ENCODE measurements at places on chromosomes 13 and 19.
A peak's percentile ranks its signal among the peaks of the same experiment; 100 is the strongest.

- peak; percentile 62 for DNase-seq
These were observed 9.1 kb upstream of the LILRB5 start for GRCh38 chr19:54266133-54266532.

GRCh38 chr13:30905932-30906383 is at the start of gene MEDAG:
TSS of gene MEDAG (plus strand) at chr13:30906271. CDS start at chr13:30906516, 245 bp downstream.
- DNase-seq: no peak

- DNase-seq: no peak
These were observed 527 bp downstream of the PODNL1 start for GRCh38 chr19:13937479-13938300.

DNA sequence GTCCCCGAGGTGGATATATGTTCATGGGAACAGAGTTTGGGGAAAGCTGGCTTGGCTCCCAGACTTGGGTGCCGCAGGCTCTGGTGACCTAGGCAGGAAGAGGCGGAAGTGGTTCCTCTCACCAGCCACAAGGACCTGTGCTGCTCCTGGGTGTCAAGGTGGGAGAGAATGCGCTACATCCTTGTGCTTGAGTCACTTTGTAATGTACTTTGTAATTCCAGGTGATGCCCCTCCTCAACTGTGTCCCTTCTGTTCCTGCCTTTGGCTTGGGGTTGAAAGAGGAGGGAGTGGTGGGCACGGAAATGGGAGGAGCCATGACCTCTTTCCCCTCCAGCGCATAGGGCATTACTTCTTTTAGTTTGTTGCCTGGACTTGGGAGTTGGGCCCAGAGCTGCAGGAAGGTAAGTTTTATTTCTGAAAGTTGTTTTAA is 10.9 kb downstream of the GARRE1 start:
- no peak for DNase-seq

GRCh38 chr13:48448959-48449614 is 36.2 kb upstream of the LPAR6 start:
- DNase-seq: no peak

DNA sequence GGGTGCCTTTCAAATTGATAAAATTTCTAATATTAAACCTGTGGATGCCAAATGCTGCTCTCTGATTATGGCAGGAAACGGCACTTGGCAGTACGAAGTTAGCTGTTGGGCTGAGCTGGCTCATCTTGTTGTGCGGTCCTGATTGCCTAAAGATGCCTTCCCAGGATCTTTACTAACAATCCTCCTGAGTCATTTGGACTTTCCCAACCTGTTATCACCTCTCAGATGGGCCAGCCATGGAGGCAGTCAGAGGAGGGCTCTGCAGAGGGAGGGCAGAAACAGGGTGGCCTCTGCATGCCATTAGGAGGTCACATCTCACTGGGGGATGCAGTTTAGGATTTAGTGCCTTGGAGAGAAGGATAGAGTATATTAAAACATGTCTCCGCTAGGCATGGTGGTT is 27.3 kb downstream of the ALOX5AP start:
- DNase-seq: no peak

GRCh38 chr19:4246767-4247593 is at the start of gene YJU2:
TSS of gene YJU2 (plus strand) at chr19:4247080. CDS start at chr19:4247147, 67 bp downstream.
- peak; percentile 99 for DNase-seq

DNA sequence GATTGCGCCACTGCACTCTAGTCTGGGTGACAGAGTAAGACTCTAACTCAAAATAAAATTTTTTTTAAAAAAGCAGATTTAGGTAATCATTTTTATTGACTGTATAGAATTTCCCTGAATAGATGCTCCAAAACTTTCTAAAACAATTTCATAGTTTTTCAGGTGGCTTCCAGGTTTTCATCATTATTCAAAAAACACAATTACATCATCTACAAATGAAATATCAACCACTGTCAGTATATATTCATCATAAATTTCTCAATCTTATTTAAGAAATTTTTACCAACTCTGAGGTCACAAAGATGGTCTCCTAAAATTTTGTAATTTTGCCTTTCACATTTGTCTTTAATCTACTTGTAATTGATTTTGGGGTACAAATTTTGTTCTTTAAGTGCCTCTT is 48.1 kb downstream of the ZC3H13 start:
- no peak for DNase-seq

DNA sequence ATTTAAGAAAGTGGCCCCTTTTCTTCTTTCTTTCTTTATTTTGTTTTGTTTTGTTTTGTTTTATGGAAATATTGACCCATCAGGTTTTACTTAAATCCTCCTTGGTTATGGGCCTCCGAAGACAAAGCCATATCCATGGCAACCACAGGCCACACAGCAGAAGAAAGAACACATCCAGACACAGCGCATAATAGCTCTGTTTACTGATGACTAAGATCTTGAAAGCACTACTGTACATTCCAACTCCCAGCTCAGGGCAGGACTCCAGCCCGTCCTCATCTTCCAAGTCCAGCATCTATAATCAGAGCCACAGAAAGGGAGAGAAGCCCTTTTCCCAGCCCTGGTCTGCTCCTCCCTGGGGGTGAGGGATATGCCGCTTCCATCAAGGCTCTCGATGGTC is 84.3 kb downstream of the NUFIP1 start:
- no peak for DNase-seq

DNA sequence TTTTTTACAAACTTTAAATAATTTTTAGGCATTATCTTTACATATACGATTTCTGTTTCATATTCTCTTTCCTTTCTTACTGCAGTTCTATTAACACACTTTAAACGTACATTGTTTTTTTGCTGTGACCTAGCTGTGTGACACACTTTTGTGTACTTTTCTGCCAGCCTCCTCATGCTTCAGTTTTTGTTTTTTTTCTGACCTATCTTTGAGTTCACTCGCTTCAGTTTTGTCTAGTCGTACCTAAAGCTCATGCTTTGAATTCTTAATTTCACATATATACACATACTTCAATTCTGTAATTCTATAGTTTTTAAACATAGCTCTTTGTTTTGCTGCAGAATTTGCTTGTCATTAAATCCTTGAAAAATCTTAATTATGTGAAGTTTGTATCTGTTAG is 150.4 kb downstream of the PDS5B start:
- DNase-seq: no peak

GRCh38 chr19:54094426-54095000 is 6.1 kb downstream of the OSCAR start:
- DNase-seq: no peak

DNA sequence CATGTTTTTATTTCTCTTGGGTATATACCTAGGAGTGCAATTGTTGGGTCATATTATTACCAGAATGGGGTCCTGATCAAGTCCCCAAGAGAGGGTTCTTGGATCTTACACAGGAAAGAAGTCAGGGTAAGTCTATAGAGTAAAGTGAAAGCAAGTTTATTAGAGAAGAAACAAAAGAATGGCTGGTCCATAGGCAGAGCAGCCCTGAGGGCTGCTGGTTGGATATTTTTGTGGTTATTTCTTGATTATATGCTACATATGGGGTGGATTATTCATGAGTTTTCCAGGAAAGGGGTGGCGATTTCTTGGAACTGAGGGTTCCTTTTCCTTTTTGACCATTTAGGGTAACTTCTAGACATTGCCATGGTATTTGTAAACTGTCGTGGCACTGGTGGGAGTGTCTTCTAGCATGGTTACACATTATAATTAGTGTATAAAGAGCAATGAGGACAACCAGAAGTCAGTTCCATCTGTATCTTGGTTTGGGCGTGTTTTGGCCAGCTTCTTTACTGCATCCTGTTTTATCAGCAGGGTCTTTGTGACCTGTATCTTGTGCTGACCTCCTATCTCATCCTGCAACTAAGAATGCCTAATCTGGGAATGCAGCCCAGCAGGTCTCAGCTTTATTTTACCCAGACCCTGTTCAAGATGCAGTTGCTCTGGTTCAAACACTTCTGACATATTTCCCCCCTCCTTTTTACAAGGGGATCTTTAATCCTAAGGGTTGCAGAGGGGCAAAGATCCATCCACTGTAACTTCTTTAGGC is 41.1 kb downstream of the CEACAM1 start:
- DNase-seq: no peak

DNA sequence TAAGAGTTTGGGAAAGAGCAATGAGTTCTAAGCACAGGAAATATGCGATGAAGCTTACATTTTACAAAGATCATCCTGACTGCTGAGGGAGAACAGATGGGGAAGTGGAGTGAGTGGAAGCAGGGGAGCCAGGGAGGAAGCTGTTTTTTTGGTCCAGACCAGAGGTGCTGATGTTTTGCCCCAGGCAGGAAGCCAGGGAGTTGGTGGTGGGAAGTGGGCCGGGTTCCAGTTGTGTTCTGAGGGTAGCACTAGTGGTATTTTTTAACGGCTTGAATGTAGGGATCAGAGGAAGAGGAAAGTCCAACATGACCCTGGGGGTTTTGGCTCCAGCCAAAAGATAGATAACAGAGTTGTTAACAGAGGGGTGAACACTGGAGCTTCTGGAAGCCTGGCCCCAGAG is 20.7 kb upstream of the OLFM4 start:
- no peak for DNase-seq

GRCh38 chr19:6730941-6731670 is 6.3 kb downstream of the GPR108 start:
- no peak for DNase-seq
